ENCODE measurements at places on chromosomes 2 and 18.

- DNase-seq: no peak
Observed at GRCh38 chr2:55150834-55151233, 81.3 kb downstream of the CLHC1 start.

DNA sequence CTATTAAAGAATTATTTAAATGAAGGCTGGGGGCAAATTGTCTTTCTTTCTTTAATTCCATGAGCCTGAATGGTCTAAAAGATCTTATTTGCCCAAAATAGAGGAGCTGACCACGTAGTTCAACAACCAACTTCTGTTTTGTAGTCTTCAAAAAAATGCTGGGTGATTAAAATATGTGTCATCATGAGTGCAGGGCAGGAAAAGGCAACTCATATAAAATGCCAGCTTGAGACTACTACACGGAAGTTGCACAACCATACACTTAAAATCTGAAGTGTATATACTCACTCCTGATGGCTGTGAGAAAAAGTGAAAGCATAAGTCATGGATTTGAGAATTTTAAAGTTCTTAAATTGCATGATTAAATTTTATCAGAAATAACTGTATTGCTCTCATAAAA is 210.9 kb downstream of the DYM start:
- no peak for DNase-seq

GRCh38 chr2:190996338-190996946 is 17.5 kb downstream of the STAT1 start:
- DNase-seq: no peak

DNA sequence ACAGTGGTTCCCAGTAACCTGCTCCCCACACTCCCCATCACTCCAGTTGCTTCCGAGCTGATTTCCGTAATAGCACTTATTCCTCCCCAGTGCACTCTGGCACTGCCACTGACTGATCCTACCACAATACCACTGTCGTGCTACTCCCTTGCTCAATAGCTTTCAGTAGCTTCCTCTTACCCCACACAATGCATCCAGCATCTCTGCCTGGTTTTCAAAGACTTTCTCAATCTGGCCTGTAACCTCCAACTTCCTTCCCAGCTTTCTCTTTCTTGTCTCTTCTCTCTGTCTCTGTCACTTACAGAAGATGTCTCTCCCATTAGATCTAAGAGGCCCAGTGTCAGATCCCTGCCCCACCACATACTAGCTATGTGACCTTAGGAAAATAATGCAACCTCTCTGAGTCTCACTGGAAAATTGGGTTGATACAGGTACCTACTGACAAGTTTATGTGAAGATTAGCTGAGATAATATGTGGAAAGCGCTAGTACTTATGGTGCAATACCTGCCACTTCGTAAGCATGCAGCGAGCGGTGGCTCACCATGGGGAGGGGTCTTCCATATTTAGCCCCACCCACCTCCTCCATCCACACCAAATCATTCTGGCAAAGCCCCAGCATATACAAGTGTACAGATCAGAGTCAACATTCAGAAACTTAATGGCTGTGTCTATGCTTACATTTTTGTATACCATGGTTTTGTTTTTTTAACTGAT is 36.7 kb downstream of the SFXN5 start:
- DNase-seq: no peak

GRCh38 chr2:170930131-170930990 is 1.3 kb downstream of the GORASP2 start:
- no peak for DNase-seq

All from Right ventricle myocardium superior (tissue), 1 donor.